ENCODE measurements at places on chromosomes 1 and 21. TPM values are rescaled to one million over a fixed set of nuclear protein-coding genes. Genes with fewer than 3 reads are reported as not detected.

DNA sequence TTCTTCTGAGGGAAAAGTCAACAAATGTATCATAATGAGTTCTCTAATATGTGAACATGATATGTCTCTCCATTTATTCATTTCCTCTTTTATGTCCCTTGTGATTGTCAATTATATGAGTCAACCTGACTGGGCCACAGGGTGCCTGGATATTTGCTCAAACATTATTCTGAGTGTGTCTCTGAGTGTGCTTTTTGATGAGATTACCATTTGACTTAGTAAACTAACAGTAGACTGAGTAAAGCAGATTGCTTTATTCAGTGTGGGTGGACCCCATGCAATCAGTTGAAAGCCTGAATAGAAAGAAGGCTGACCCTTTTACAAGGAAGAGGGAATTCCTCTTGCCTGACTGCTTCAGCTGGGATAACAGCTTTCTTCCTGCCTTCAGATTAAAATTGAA lies 142.6 kb downstream of the SLC35F3 start:
- DNase-seq: peak; percentile 25

DNA sequence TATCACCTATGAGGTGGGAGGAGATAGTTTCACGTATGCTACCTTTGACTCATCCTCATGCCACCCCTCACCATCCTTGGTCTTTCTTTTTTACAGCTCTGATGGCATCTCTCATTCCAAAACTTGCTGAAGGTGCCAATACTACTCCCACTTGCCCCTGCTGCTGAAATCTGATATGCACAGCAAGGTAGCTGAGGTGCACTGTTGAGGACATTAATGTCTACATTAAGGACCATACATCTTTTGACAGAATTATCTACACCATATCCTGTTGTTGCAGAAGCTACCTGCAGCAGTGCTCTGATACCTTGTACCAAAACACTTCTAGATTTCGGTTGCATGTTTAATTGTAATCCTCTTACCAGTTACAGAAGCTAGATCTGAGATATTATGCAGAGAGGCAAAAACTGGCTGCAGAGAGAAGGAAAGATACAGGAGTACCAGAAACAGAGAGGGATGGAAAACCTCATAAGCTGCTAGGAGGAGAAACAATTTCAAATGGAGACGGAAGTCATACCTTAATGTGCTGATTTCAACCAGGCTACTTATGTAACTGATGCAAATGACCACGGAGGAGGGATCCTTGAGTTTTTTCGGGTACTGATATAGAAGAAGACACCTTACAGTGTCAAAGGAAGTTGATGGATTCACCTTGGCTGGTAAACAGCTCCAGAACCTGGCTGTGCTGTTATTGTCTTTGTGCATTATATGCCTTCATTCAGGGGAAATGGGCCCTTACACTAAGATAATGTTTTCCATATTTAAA lies 19.3 kb upstream of the PTPRC start:
- DNase-seq: no peak

The LRRC40 gene
- total RNA-seq: 20.7 TPM

The SUCO gene
- total RNA-seq: 36.2 TPM

- DNase-seq: no peak
Observed at GRCh38 chr1:222329493-222330045, 218.3 kb downstream of the HHIPL2 start.

DNA sequence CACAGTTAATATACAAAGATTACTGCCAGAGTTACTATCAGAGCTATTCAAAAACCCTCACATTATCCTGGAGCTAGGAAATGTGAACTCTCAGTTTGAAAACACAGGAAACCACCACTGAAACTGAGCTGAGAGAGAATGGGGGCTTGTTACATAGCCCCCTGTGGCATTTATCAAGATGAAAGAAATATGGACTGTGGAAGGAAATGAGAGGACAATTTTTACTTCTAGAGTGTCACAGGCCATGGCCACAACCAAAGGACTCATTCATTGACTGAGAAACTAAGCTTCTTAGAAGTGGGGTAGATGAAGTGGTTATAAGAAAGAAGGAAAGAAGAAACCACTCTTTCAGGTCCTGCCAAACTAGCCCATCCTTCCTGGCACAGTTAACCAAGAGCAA lies 25.3 kb downstream of the DSTYK start:
- DNase-seq: no peak

- no peak for DNase-seq
Observed at GRCh38 chr1:221182791-221183533, 303.7 kb downstream of the HLX start.

GRCh38 chr1:160133990-160134770 lies 17.2 kb upstream of the ATP1A4 start:
- no peak for DNase-seq

DNA sequence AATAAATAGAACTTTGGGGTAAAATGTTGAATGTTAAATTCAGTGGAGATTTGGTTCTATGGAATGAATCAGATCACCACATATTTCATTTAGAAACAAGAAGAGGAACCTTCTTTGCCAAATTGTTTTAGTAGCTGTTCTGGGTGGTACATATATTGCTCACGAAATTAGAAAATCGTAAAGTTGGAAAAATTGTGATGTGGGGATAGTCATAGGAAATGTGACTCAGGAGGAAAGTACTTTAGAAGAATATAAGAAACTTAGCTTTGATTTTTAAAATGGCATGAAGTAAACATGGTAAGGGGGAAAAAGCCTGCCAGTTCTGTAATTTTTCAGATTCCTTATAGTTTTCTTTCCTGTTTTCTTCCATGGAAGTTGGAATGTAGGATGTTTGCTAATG lies 27.4 kb downstream of the RRP15 start:
- DNase-seq: no peak

GRCh38 chr21:45153358-45154318 lies 79.3 kb downstream of the ADARB1 start:
- no peak for DNase-seq
